Peyer's patch (tissue), 4 donors: ENCODE measurements at places on chromosomes 5 and 9.

DNA sequence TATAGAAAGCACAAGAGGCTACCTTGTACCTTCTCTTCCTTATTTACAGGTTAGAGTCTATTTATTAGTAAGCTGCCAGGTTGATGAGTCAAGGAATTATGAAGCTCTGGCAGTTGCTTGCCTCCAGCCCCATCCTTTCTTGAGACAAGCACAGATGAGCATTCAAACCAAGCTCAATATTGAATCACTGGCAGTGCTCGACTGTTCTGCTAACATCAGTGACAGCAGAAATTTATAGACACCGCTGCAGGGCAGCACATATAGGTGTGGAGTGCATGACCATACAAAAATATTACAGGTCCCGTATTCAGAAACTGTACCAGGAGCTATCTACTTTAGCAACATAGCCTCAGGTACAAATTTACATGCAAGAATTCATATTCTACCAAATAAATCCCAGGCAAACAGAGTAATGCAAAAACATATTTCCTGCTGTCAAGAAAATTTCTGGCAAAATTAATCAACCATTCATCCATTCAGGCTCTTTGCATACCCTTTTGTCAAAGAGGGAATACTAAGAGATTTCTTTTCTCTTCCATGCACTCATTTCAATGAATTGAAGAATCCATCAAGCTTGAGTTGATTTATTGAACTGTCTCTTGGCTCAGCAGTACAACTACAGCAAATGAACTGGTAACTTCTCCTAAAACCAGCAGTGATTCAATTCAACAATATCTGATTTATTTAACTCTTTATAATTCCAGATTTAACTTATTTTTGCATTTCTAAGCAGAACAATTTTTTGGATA is 26.9 kb upstream of the PCA3 start:
- no peak for DNase-seq

DNA sequence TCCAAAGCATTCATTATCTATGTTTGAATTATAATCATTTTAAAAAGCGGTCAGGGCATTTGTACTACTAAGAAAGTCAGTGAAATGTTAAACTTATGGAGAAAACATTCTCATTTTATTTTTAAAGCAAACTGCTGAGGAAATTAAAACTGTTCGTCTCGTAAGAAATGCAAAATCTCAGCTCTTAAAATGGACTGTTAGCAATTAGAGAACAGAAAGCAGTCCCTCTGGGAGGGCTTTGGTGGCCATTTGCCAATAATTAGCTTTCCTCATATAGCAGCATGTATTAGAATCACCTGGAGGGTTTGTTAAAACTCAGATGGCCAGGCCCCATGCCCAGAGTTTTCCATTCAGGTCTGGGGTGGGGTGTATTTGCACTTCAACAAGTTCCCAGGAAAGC is 120.7 kb upstream of the RASEF start:
- no peak for DNase-seq

GRCh38 chr9:4997196-4997595 is 12.1 kb downstream of the JAK2 start:
- no peak for DNase-seq

DNA sequence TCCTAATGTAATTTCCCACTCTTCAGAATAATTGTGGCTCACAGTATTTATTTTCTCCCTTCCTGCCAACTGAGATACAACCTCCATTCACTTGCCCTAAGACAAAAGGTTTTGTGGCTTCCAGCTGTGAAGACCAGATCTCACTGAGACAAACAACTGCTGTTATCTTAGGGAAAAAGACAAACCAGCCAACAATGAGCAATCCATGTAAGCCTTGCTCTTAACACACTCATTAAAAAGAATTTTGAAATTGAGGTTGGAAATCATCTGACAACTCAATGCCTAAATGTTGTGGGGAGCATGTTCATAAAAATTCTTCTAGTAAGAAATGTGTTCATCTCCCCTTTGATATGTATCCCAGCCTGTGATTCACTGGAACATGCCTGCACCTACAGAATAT is 132.9 kb downstream of the ADAMTSL1 start:
- no peak for DNase-seq

DNA sequence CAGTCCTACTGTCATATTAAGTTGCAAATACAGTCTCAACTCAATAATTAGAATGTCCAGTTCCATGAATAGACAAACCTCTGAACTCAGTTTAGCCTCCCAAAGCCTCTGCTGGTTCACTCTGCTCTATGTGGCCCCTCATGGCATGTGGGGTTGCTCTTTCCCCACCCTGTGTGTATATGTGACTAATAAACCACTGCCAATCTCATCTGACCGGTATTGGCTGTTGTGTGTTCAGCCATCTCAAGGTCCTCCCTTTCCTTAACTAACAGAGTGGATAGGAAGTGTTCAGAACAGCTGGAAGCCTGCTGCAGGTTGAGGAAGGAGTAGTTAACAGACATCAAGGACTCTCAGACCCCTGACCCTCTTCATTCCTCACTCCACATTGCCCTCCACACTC is 55.3 kb downstream of the IL33 start:
- DNase-seq: no peak

GRCh38 chr5:43332401-43332800 is 19.2 kb upstream of the HMGCS1 start:
- no peak for DNase-seq

- no peak for DNase-seq
Measured at GRCh38 chr5:72144762-72145161, 37.5 kb downstream of the MAP1B start.
